Suppressor macrophage treated with lipopolysaccharide for 1 hour (primary cell): ENCODE measurements at places on chromosomes 3 and 15.

- DNase-seq: no peak
Observed at GRCh38 chr15:43085921-43086320, 19.9 kb downstream of the UBR1 start.

GRCh38 chr3:141178026-141178425 lies 53.6 kb upstream of the PXYLP1 start:
- no peak for DNase-seq

GRCh38 chr3:137110392-137110996 lies 152.7 kb downstream of the IL20RB start:
- DNase-seq: peak; percentile 23

- DNase-seq: no peak
Observed at GRCh38 chr15:95449230-95449628, 881.3 kb upstream of the NR2F2 start.

- no peak for DNase-seq
Observed at GRCh38 chr3:58386626-58387365, 46.8 kb downstream of the PDHB start.

GRCh38 chr3:10198761-10199649 lies 34.3 kb downstream of the IRAK2 start:
- DNase-seq: peak; percentile 90

DNA sequence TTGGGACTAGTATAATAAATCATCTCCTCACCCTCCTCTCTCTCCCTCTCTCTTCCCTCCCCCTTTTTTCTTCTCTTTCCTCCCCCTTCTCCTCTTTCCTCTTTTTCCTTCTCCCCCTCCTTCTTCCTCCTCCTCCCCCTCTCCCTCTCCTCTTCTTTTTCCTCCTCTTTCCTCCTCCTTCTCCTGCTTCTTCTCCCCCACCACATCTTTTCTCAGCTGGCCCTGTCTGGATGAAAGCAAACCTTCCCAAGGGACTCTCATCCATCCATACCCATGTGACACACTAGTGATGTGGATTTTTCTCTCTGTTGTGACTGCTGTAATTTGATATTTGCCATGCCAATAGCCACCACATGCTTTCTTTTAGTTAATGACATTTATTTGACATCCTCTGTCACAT lies 127.2 kb downstream of the EBLN2 start:
- DNase-seq: no peak
